Amniotic epithelial cell (primary cell): ENCODE measurements at places on chromosomes 1 and 21.
A peak's percentile ranks its signal among the peaks of the same experiment; 100 is the strongest.

GRCh38 chr1:115833856-115834255, 7.1 kb downstream of the NHLH2 start:
- no peak for DNase-seq

DNA sequence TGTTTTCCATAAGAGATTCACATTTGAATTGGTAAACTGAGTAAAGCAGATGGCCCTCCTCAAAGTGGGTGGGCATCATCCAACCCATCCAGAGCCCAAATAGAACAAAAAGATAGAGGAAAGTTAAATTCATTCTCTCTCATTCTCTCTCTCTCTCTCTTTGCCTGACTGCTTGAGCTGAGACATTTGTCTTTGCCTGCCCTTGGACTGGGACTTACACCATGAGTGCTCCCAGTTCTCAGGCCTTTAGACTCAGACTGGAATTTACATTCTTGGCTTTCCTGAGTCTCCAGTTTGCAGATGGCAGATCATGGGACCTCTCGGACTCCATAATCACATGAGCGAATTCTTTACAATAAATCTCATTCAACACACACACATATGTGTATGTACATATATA, 69.6 kb downstream of the RGS13 start:
- no peak for DNase-seq

DNA sequence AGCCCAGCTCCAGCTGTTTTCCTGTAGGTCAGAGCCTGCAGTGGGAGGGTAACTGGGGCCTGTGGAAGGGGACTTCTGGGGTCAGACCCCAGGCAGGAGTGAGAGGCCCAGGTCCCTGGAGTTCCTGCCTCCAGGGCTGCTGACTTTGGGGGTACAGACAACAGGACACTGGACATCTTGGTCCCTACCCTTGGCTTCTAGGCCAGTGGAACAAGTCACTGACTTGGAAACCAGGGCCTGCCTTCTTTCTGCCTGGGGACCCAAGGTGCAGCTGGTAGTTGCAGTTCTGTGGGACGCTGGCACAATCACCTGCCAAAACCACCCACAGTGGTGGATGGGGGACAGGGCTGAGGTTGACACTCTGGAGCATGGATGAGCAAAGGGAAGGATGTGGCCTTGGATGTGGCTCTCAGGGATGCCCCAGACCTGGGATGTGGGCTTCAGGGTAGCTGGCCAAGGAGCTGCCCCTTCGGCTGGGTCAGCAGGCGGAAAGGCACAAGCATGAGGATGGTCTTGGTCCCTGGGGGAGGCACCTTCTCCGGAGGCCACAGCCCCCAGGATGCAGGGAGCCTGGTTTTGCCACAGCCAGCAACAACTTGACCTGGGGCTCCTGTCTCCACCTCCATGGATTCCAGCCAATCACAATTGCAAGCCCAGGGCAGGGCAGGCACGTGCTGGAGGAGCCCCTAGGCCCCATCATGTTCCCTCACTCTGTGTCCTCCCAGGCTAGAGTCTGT, 5.8 kb downstream of the JMJD4 start:
- no peak for DNase-seq

- DNase-seq: no peak
These were observed 66.9 kb downstream of the ST6GALNAC5 start for GRCh38 chr1:76933847-76934815.

GRCh38 chr21:44918581-44919033, 2.1 kb downstream of the ITGB2 start:
- DNase-seq: no peak

GRCh38 chr21:37783016-37783415, 133.2 kb downstream of the KCNJ6 start:
- DNase-seq: peak; percentile 75

DNA sequence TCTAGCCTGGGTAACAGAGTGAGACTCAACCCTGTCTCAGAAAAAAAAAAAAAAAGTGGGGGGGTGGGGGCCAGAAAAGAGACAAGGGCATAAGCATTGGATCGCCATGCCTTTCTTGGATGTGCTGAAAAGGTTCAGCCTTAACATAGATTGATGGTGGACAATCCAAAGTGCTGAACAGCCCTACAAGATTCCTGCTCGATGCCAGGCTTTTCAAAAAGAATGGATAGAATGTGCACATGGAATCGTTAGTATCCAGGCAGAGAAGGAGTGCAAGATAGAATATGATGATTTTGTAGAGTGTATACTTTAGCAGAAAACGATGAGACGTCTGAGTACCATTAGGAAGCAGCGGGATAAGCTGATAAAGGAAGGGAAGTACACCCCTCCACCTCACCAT, 10.9 kb upstream of the COA7 start:
- peak; percentile 35 for DNase-seq

GRCh38 chr1:152052606-152053005, 15.8 kb upstream of the S100A11 start:
- DNase-seq: peak; percentile 62

GRCh38 chr1:201014816-201015200, 8.7 kb downstream of the KIF21B start:
- no peak for DNase-seq

DNA sequence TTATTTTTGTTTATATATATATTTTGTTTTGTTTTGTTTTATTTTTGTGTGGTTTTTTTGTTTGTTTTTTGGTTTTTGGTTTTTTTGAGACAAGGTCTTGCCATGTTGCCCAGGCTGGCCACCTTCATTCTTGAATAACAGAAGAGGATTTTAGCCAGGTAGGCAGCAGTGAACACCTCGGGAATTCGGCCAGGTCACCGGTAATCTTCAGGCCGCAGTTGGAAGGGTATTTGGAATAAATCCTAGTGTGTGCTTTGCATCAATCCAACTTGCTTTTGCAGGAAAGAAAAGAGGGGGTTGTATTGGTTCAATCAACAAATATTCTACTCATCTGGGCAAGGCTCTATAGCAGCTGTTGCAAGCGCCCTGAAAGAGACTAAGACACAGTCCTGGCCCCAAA, 53.9 kb downstream of the MT1HL1 start:
- DNase-seq: no peak

GRCh38 chr21:44571844-44572782, 1.4 kb upstream of the KRTAP10-4 start:
- no peak for DNase-seq

GRCh38 chr1:192171123-192171522, 12.9 kb downstream of the RGS18 start:
- DNase-seq: no peak

- DNase-seq: no peak
These were observed 39.3 kb downstream of the CACNA1S start for GRCh38 chr1:201072922-201073321.

GRCh38 chr1:1039145-1039910, 19.4 kb downstream of the AGRN start:
- no peak for DNase-seq

DNA sequence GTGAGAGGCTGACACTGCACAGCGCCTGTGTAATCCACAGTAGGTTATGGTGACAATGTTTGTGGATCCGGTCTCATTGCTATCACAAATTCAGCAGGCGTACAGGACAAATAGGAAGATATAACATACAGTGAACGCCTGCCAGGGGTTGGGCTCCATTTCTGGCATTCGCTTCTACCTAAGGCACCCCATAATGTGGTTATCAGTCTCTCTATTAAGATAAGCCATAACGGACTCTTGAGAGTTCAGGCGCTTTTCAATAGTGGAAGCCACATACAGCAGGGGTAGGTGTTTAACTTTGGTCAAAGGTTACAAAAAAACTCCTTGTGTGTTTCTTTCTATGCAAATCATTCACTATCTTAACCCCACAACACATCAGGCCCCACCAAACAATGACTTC, 72.8 kb downstream of the SIPA1L2 start:
- no peak for DNase-seq

DNA sequence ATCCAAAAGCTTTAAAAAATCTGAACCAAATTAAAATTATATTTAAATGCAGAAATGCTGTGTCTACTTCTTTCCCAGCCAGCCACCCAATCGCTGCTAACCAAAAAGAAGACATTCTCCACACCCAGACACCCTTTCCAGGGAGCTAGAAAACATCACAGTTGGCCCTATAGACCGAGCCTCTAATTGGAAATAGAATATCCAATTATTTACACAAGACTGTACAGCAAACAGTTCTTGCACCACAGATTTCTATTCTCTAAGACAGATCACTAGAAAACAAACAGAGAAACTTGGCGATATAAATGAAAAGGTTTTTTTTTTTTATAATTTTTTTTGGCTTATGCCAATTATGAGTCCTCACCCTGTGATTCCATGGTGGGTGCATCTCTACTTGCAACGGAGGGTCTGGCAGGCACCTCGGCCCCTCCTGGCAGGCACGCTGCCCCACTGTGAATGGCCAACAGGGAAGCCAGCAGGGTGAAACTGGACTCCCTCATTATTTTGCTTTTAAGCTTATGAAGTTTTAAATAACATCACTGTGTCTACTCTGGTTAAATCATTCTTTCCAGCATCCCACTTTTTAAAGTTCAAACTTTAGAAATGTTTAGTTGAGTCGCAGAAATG, 29.2 kb downstream of the BCAR3 start:
- DNase-seq: no peak

DNA sequence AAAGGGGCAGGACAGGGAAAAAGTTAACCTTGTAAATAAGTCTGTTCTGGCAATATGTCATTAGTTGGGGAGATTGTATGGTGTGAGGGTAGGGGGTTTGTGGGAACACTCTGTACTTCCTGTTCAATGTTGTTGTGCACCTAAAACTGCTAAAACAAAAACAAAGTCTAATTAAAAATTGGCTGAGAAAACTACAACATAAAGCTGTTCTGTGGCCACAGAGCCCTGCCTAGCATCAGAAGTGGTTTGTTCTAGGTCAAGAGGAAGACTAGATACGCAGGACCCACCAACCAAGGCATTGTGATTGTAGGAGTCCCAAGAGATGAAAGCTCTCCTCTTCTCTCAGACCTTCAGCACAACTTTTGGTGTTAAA, 81.0 kb upstream of the LRRC8D start:
- no peak for DNase-seq

DNA sequence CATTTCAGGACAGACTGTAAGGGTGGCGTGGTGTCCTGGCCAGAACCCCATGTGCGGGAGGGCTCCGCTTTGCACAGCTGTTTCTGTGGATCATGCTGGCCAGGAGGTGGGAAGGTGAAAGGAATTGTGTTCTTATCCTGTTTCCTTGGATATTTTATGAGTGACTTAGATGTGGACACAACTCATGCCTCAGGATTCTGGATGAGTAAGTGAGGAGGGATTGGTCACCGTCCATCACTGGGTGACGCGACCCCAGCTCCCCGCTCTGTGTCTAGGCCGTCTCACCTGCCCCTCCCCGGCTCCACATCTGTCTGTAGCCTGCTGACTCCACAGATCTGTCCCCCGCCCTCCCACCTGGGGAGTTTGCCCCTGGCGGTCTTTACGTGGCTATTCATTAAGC, 48.8 kb downstream of the PIK3CD start:
- DNase-seq: peak; percentile 82

- peak; percentile 80 for DNase-seq
These were observed 97.2 kb downstream of the ZFYVE9 start for GRCh38 chr1:52238887-52239707.

DNA sequence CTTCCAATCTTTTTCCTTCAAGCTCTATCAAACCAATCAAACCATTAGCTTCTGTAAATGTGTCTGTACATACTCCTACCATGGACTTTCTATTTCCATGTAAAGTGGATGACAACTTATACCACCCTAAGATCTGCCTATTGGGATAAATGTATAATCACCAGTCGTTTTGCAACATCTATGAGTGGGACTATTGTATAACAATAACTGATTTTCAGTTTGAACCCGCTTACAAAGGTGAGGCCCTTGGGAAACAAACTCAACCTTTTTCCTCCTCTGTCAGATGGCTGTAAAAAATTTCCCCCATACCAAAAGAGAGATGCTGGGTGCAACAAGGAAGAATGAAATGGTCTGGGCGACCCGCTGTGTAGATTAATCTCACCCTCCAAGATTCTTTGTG, 399.1 kb upstream of the ADAMTS5 start:
- DNase-seq: no peak

DNA sequence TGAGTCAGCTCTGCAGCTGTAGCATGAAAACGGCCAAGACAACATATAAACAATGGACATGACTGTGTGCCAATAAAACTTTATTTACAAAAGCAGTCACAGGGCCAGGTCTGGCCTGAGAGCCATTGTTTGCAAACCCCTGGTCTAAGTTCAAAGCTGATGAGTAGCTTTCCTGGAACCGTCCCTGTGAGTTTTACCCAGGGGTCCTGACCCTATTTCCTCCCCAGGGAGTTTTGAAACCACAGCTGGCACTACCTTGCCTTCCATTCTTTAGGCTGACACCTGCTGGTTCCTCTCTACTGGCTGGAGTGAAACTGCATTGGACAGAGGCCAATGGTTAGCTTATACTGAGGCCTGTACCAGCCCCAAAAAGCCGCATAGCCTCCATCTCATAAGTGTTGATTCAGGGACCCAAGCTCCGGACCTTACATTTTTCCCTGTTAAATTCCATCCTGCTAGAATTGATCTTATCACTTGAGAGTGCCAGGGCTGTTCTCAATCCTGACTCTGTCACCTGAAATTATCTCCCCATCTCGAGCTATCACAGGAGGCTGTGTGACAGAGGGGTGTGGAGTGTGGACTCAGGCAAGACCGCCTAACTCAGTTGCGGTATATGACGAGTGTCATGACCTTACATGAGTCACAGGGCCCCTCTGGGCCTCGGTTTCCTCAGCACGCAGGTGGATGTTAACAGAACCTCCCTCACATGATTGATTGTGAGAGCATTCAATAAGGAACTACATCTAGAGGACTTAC, 343.6 kb downstream of the NPHP4 start:
- DNase-seq: no peak
